Cerebellar nuclear complex (tissue), 1 donor: ENCODE measurements at places on chromosomes 1 and 21.

GRCh38 chr1:36400825-36401601 lies 3.3 kb upstream of the LSM10 start:
- no peak for DNase-seq

DNA sequence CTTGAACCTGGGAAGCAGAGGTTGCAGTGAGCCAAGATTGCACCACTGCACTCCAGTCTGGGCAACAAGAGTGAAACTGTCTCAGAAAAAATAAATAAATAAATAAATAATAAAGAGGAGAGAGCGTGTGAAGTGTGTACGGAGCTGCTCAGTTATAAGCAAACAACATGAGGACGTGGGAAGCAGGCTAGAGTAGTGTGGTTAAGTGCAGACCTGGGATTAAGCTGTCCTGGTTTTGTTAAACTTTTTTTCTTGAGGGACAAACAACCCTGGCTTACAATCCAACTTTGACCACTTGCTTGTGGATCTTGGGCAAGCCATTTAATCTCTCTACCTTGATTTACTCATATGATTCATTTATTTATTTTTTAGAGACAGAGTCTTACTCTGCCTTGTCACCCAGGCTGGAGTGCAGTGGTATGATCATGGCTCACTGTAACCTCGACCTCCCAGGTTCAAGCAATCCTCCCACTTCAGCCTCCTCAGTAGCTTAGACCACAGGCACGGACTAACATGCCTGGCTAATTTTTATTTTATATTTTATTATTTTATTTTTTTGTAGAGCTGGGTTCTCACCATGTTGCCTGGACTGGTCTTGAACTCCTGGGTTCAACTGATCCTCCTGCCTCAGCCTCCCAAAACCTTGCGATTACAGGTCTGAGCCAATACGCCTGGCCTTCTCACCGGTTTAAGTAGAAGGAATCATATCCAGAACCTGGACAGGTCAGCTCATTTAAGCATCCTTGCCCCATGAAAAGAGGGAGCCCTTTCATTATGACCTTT lies 52.7 kb downstream of the RPS6KA1 start:
- DNase-seq: no peak

- no peak for DNase-seq
Observed at GRCh38 chr1:67434491-67434890, 4.3 kb upstream of the SERBP1 start.

GRCh38 chr1:180112984-180113647 lies 41.6 kb upstream of the QSOX1 start:
- no peak for DNase-seq

DNA sequence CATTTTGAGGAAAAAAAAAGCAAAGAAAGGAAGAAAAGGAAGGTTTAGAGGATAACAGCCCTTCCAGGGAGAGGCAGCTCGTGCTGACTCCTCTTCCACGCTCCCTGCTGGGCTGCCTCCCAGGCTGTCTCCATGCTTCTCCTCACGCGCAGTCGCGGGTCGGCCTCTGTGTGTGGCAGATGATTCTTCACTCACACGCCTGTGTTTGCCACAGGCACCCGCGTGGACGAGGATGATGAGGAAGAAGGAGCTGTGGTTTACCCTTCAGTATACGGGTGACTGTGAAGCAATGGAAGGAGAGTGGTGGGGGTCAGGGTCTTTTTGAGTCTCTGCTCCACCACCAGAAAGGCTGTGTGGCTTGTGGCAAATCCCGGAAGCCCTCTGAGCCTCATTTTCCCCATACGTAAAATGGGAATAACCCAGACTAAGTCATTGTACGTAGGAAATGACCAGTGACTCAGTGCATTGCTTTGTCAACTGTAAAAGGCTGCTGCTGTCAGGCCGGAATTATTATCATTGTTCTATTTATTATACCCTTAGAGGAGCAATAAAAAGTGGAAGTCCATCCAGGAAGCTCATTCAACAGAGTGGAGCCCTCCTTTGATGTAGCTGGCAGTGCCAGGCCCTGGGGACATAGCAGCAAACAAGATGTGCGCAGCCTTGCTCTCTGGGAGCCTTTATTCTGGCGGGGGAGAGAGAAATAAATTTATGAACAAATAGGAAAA lies 11.9 kb upstream of the SH2D2A start:
- no peak for DNase-seq

GRCh38 chr1:106879538-106879937 lies 176.9 kb upstream of the PRMT6 start:
- no peak for DNase-seq

- DNase-seq: no peak
Observed at GRCh38 chr1:179575497-179576314, at the start of gene NPHS2. NPHS2 (minus strand) TSS chr1:179575948; CDS start chr1:179575864, 84 bp downstream.

DNA sequence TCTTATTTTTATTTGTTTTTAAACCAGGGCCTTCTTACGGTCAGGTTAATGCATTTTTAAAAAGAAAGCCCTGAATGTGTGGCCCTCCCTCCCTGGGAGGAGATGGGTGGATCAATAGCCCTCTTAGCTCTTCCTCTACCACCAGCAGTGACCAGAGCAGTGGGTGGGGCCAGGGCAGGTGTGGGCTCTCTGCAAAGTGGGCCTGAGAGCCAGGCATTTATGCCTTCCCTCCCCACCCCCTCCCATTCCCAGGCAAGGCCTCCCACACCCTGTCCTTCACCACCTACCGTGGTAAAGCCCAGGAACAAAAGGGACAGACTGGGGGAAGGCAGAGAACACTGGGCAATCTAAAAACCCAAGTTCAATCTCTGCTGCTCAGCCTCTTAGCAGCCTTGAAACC lies 63.9 kb downstream of the SSBP3 start:
- DNase-seq: no peak
